Activated gamma-delta T cell (primary cell): ENCODE measurements at places on chromosomes 4 and X.

DNA sequence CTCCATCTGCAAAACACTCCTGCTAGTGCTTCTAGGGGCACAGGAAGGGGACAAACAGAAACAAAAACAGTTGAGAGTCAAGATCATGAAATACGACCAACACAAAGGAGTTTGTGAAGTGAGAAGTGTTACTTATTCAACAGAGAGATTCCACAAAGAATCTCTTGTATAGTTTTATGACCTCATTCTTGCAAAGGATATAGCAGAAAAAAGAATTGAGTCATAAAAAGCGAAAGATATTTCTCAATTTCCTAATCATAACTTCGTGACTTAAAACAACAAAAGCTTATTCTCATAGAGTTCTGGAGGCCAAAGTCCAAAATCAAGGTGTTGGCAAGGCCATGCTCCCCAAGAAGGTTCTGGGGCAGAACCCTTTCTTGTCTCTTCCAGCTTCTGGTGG lies 40.7 kb downstream of the TIGD4 start:
- DNase-seq = no peak

DNA sequence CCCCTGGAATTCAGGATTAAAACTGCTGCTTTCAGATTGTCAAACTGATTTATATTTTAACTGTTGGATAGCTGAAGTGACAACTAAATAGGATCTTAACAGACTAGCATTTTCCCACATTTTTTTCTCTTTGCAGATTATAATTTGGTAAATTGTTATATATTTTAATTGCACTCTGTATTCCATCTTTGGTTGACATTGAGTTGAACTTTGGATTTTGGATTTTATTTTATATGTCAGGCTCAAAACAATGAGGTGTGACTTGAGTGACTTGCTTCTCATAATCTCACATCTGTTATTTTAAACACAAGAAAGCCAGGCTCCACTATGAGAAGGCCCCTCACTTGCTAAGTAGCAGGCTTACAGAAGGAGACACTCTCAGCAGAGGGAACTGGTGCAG lies 38.1 kb downstream of the NAA11 start:
- DNase-seq = no peak

GRCh38 chr4:156378033-156378665 lies 424.5 kb upstream of the CTSO start:
- DNase-seq = no peak

DNA sequence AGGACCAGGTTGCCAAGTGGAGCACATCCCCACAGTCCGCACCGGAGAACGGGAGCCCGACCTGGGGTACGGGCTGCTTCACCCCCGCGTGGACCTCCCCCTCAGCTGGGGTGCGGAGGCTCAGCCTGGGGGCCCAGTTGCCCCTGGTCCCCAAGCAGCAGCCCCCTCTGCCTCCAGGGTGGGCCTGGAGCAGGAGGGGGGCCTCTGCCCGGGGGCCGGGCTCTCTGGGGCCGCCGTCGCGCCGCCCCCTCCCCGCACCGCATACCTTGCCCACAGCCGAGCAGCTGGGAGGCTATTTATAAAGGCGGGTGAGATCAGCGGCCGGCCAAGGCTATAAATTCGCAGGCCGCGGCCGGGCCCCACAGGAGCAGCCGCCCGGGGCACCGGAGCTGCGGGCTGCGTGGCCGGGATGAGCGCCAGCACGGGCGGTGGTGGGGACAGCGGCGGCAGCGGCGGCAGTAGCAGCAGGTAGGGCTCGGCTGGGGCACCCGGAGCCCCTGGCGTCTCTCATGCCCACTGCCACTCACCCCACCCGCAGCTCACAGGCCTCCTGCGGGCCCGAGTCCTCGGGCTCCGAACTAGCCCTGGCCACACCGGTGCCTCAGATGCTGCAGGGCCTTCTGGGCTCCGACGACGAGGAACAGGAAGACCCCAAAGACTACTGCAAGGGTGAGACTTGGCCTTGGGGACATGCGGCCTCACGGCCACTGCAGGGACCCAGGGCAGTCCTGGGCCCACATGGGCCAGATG lies at the start of gene SRPK3:
Gene SRPK3 (plus strand): TSS at position 364 of the 750 bp plus-strand sequence. CDS start 46 bp downstream, at position 410.
- no peak for DNase-seq

GRCh38 chrX:45766981-45767501 lies 566.4 kb upstream of the DIPK2B start:
- no peak for DNase-seq

- DNase-seq = no peak
Observed at GRCh38 chr4:2336659-2337058, 74.8 kb upstream of the MXD4 start.

DNA sequence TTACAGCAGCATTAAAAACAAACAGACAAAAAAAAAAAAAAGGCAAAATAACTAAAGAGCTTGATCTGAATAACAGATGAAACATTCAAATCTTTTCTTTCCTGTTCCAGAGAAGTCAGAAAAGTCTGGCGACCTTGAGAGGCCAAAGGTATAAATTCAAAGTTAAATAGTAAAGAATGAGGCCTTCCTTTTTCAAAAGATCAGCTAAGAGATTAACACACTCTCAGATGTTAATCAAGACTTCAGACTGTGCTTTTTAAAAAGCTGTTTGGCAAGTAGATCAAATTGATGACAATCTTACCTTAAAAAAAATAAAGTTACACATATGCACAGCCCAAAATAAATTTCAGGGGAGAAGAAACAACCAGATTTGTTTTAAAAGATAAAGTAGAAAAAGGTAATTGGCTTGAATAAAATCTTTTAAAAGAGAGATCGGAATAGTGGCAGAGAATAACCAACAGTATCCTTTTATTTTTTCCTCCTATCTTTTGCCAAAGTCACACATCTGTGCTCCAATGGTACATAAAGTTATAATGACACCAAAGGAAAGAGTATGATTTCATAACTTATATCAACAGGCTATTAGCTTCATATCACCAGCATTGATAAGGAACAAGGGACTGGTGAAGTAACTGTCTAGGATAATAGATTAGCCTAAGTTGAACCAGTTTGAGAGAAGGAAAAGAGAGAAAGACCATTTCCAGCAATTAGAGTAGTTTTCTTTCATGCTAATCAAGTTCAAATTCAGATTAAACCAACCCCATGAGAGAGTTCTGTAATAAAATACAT lies 70.4 kb downstream of the METTL14 start:
- no peak for DNase-seq

GRCh38 chrX:30161043-30161442 lies 54.3 kb upstream of the MAGEB2 start:
- DNase-seq = no peak

- no peak for DNase-seq
Observed at GRCh38 chr4:81905971-81906370, 434.3 kb upstream of the RASGEF1B start.

DNA sequence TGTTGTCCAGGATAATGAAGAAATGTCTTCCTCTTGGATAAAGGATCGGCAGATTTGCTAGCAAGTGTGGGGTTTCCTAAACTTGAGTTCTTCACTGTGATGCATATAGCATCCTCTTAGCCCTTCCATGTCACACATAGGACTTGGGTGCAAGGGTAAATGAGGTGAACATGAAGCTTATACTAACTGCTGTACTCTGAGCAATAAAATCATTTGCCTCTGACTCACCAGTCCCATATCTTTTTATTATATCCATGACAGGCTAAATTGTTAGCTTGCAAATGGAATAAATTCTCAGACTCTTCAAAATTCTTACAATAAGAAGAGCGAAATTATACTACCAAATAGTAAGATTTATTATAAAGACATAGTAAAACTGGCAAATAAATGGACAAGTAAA lies 14.7 kb upstream of the TBC1D1 start:
- no peak for DNase-seq

- DNase-seq = no peak
Observed at GRCh38 chrX:135557344-135557743, 36.9 kb downstream of the INTS6L start.

GRCh38 chr4:44493924-44494323 lies 45.3 kb upstream of the KCTD8 start:
- DNase-seq = no peak

DNA sequence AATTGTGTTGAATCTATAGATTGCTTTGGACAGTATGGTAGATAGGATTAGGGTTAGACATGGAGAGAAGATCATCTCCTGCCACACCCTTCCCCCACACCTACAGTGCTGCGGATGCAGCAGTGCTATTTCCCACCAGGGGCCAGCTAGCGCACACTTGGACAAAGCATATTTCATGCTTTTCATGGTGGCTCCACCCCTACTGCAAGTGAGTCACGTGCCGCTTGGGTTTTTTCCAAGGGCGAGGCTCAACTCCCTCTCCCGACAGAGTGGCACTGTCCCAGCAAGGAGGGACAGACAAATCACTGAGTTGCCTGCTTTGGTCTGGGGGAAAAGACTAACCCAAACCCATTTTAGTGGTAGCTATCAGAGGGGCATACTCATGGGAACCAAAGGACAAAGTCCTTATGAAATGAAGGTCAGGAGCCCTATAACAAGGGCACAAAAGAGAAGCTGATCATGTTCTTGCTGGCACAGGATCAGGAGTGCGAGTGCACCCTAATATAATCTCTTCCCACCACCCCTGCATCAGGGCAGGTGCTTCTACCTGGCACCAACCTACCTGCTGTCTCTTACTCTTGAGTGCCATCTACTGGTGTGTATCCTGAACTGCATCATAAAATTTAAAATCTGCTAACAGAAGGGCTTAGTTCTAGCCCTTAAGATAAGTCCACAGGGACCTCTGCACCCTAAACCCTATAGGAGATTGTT lies 55.1 kb upstream of the PGAM4 start:
- no peak for DNase-seq

DNA sequence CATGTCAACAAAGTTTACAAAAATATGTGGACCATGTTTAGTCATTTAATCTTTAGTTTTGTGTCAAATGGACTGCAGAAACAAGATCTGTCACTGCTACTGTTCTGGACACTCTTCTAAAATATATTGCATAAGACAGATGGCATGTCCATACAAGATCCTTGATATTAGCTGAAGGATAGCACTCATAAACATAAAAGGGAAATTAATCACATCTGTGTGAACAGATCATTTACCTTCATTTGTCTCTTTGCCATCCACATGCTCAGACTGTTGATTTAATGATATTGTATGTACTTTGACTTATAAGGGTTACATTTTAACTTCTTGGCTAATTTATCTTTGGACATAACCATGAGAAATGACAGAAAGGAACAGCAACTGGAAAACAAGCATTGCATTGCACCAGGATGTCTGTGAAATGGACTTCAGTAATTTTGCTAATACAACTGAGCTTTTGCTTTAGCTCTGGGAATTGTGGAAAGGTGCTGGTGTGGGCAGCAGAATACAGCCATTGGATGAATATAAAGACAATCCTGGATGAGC lies at the start of gene UGT2B7:
Gene UGT2B7 (plus strand): TSS at position 364 of the 546 bp plus-strand sequence. CDS start 47 bp downstream, at position 411.
- DNase-seq = no peak

DNA sequence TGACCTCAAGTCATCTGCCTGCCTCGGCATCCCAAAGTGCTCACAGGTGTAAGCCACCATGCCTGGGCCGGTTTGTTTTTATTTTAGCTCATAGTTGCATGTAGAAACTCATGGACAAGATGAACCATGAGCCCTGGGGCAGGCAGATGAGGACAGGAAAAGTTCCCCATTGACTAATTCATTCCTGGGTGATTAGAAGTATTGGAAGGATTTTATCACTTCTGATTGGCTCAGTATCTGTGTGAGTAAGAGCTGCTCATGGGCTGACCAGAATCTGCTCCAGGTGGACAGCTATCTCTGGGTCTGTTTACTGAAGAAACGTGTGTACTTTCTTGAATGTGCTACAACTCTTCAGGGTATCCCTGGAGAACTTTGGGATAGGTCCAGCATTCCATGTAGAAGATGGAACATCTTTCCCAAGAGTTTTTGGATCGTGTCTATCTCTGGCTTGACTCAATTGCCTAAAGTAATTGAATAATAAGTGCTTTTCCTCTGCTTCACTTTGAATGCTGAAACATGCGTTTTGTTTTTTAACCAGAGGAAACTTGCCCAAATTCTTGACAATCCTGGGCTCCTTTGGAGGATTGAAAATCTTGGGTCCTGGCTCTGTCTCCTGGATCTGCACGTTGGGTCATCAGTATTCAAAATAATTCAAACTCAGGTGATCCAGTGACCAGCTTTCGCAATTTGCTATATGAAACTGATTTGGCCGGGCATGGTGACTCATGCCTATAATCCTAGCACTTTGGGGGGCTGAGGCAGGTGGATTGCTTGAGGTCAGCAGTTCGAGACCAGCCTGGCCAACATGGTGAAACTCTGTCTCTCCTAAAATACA lies 88.6 kb upstream of the DHRSX start:
- DNase-seq = no peak

GRCh38 chr4:87235020-87235671 lies 14.7 kb upstream of the KLHL8 start:
- no peak for DNase-seq

DNA sequence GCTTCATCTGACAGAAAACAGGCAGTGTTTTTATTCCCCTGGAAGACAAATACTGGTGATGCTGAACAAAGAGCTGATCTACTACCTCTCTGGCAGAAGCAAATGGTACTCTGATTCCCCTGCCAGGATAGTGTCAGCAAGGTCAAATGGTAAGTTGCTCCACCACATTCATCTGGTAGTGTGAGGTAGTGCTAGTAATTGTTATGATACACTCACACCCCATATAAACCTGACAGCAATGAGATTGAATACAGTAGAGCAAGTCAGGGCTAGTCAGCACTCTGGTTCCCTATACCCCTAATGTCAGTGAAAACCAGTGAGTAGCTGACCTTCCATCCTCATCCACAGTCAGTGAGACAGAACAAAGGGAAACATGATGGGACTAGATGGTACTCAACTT lies 3.4 kb upstream of the SPIN4 start:
- no peak for DNase-seq

GRCh38 chr4:81424816-81425755 lies 46.6 kb downstream of the RASGEF1B start:
- DNase-seq = no peak

DNA sequence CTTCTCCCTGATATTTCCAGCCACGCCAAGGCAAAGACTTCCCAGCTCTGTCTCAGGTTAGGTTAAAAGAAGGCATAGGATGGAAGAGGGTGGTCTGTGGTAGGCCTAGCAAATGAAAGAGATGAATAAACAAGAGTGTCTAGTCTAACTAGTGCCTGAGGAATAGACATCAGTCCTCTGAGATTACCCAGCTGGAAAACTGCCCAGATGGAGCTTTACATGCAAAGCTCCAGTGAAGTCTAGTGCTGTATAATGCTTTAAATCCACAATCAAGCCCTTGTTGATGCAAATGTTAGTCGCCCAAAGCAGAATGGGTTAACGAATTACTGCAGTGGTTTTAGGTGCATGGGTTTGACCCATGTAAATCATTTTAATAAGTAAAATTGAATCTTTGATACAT lies 24.8 kb upstream of the GUCY1B1 start:
- no peak for DNase-seq

DNA sequence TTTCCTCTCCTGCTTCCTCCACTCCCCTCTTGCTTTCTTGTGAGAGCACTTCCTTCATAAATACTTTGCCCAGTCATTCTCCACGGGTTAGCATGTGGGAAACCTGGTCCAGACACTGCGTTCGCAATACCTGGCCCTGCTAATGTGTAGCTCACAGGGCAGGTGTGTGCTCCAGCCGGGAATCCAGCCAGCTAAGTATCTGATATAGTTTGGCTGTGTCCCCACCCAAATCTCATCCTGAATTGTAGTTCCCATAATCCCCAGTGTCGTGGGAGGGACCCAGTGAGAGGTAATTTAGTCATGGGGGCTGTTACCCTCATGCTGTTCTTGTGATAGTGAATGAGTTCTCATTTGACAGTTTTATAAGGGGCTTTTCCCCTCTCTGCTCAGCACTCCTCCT lies 32.2 kb upstream of the STX18 start:
- no peak for DNase-seq

- no peak for DNase-seq
Observed at GRCh38 chr4:78247536-78248285, 190.6 kb downstream of the FRAS1 start.

GRCh38 chrX:44245733-44246132 lies 97.7 kb downstream of the EFHC2 start:
- DNase-seq = no peak
